Osteocyte (in vitro differentiated cells): ENCODE measurements at places on chromosomes 16 and 17. TPM values are rescaled to one million over a fixed set of nuclear protein-coding genes. Genes with fewer than 3 reads are reported as not detected.

GRCh38 chr16:87765473-87765775 is 362 bp downstream of the KLHDC4 start:
- no peaks in the 10 kb centered on the region for H3K27me3 ChIP-seq
- peak overlapping the region; percentile 98 for H3K4me3 ChIP-seq
- peaks cover 19% of the 10 kb centered on the region for H3K4me1 ChIP-seq
- peaks cover 9% of the 10 kb centered on the region for H3K36me3 ChIP-seq

GRCh38 chr16:68994324-68994723 is 111.1 kb upstream of the HAS3 start:
- peak overlapping the region; percentile 68 for H3K27ac ChIP-seq
- H3K36me3 ChIP-seq = peaks cover under 1% of the 10 kb centered on the region
- peaks cover 39% of the 10 kb centered on the region for H3K4me1 ChIP-seq
- H3K4me3 ChIP-seq = no peak overlapping the region

- no peaks in the 10 kb centered on the region for H3K36me3 ChIP-seq
- DNase-seq = no peak
- no peak overlapping the region for H3K27ac ChIP-seq
- no peak overlapping the region for H3K4me3 ChIP-seq
- peaks cover 28% of the 10 kb centered on the region for H3K27me3 ChIP-seq
- peaks cover 6% of the 10 kb centered on the region for H3K4me1 ChIP-seq
Observed at GRCh38 chr17:46796524-46796923, 22.0 kb downstream of the WNT3 start.

The TSPAN10 gene
- 1.1 and 1.6 TPM in 2 replicates for total RNA-seq

The SRL gene
- total RNA-seq = not detected in 2 replicates
